ENCODE measurements at places on chromosomes 7 and 10.

- no peak for DNase-seq
Measured at GRCh38 chr10:23324351-23324750, 20.2 kb downstream of the C10orf67 start.

DNA sequence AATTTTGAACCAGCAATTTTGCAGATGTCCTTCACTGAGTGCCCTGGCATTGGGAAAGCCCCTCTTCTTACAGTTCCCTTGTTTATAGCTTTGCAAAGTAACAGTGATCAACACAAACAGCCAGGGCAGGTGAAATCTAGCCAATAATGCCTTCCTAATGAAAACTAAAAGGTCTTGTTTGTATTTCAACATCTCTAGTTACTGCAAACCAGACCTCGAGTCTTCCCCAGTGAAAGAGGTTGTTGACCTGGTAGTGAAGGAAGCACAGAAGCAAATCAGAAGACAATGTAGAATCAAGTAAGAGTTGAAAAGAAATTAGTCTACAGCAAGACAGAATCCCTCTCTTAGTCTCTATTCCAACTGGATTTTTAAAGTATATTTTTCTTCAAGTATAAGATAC, 231.2 kb downstream of the SNX13 start:
- no peak for DNase-seq

DNA sequence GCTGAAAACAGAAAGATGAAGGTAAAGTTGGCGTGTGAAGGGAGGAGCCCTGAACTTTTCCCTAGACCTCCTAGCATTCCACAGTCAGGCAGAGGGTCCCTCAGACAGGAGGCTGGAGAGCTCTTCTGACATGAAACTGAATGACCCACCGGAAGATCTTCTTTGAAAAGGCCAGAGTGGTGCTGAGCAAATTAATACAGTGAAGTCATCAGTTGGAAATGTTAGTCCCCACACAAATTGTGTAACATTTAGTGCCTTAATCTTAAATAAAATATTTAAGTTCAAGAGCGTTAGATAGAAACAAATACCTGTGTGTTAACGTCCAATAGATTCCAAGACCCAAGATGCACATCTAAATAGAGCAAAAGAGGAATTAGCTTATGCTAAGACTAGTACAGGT, 49.0 kb upstream of the WNT16 start:
- no peak for DNase-seq

- no peak for DNase-seq
Measured at GRCh38 chr10:28463141-28463540, 69.8 kb upstream of the WAC start.

- DNase-seq: no peak
Measured at GRCh38 chr10:102358712-102359382, 36.7 kb upstream of the NFKB2 start.

GRCh38 chr7:151849008-151849878, 27.7 kb downstream of the PRKAG2 start:
- no peak for DNase-seq

DNA sequence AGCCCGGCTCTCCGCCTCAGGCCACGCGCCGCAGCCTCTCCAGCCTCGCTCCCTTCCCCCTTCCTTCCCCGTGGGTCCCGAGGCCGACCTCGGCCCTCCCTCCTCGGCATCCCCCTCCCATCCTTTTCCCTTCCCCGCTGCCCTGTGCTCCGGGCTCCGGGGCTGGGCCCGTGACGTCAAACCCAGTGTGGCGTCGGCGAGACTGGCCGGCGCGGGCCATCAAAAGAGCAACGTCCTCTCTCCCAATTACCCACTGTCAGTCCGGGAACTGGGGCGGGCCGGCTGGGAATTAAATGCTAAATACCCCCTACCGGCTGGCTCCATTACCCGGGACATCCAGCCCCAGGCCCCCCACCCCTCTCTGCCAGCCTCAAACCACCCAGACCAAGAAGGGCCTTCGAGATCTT, 2.6 kb upstream of the GATA3 start:
- DNase-seq: no peak

DNA sequence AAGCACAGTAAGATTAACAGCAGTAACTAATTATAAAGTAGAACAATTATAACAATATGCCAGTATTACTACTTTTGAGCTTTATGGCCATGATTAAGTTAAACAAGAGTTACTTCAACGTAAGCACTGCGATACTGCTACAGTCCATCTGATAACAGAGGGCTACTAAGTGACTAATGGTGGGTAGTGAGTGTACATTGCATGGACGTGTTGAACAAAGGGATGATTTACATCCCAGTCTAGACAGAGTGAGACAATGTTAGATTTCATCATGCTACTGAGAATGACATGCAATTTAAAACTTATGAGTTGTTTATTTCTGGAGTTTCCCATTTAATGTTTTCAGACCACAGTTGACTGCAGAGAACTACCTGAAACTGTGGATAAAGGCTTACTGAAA, 45.6 kb downstream of the TPST1 start:
- DNase-seq: no peak

DNA sequence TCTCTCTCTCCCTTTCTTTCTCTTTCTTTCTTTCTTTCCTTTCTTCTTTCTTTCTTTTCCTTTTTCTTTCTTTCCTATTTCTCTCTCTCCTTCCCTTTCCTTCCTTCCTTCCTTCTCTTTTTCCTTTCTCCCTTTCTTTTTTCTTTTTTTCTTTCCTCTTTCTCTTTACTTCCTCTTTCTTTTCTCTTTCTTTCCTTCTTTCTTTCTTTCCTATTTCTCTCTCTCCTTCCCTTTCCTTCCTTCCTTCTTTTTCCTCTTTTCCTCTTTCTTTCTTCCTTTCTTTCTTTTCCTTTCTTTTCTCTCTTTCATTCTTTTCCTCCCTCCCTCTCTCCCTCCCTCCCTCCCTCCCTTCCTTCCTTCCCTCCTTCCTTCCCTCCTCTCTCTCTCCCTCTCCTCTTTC, 81.5 kb downstream of the RHOBTB1 start:
- no peak for DNase-seq

DNA sequence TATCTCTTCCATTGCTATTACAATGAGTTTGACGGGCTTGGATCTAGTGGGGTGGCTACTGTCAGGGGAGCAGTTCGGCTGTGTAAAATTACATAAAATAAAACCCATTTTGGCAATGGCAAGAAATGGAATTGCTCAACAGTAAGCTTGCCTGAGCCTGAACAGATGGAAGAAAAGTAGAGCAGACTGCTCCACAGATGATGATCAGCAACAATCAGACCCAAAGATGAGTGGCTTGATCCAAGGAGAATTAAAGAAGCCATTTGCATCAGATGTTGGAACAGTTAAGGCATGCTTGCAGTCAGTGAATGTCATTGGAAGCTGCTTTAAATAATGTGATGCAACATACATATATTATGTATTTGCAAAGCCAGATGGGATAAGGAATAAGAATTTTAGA, 256.6 kb upstream of the SMIM30 start:
- no peak for DNase-seq

All from ovary (tissue), 10 donors.